ENCODE measurements at places on chromosomes 1 and 21.

DNA sequence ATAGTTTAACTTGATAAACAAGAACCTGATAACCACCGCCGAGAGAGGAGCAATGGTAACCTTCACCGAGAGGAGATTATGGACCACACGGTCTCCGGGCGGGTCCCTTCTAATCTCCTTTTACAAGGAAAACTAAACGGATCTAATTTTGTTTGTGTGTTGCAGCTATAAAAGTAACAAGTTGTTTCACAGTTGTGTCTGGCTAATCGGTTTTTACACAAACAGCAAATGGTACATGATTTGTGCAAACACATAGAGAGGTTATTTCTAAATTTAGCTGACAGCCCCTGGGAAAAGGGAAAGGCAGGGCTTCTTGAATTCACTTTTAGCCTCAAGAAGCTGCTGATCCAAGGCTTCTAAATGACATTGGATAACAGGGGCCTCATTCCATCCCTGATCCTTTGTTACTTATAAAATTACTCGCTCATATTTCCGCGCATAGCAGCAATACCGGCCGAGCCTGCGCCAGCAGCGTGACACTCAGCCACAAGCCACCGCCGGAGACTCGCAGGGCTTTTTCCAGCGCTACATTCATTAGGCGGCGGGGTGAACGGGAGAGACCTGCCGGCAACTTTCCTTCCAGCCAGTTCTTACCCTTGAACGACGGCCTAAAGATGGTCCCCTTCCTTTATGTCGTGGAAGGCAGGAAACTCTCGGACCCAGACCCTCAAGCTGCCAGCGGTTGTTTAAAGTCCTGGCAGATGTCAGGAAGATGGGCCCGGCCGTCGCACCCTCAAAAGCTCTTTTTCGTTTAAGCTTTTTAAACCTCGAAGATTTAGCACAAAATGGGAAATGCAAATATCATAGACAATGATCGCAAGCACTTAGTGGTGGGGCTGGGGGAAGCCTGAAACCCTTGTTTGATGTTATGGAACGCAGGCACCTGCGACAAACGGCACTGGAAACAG lies 4.4 kb downstream of the FOXD3 start:
- DNase-seq: no peak

DNA sequence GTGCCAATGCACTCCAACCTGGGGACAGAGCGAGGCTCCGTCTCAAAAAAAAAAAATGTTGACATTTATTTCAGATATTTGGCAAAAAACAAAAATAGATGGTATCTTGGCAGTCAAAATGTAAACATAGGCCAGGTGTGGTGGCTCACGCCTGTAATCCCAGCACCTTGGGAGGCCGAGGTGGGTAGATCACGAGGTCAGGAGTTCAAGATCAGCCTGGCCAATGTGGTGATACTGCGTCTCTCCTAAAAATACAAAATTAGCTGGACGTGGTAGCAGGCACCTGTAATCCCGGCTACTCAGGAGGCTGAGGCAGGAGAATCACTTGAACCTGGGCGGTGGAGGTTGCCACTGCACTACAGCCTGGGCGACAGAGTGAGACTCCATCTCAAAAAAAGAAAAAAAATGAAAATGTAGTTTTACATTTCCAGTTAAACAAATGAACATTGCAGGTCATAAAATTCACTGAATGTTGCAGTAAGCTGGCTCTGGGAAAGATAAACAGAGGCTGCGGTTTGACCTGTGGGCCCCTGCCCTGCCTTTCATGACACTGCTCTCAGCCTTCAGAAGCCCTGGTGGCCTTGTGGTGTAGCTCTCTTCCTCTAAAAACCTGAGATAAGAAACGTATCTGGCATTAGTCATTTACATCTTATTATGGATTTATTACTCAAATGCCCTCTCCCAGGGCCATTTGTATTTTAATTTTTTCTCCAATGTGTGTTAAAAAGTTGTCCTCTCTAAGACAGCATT lies 12.2 kb upstream of the SLC44A3 start:
- peak; percentile 34 for DNase-seq

DNA sequence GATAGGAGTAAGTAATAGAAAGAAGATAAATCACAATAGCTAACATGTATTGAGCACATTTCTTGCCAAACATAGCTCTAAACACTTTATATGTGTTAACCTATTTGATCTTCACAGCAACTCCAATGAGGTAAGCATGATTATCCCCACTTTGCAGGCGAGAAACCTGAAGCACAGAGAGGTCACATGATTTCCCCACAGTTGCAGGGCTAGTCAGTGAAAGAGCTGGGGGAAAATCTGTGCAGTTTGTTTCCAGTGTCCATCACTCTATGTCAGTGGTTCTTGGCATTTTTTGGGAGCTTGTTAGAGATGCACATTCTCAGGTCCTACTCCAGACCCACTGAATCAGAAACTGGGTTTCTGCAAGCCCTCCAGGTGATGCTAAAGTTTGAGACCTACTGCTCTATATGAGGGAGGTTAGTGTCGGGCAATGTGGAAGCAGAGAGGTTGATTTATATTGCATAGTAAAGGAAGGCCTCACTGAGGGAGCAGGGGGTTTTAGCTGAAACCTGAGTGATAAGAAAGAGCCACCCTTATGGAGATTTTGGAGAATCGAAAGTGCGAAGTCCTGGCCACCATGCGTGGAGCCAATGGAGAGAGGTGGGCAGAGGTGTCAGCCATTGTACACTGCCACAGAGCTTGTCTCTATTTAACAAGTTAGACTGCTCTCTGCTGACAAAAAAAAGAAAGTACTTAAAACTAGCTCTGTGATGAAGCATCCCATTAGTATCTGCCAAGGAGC lies 20.9 kb downstream of the MCOLN3 start:
- peak; percentile 15 for DNase-seq

DNA sequence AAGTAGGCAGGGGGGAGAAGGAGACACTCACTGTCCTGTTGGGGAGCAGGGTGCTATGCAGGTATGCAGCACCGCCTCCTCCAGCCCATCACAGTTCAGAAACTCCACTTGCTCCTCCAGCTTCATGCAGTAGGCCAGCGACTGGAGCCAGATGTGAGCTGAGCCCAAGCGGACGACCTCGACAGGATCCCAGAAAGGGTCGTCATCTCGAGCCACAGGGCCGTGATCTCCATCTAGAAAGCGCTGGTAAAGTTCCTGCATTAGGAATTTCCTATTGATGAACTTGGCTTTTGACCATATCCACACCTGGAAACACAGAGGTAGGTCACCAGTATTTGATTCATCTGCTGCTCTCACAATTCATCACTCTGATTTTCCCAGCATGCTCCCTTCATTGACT lies 56.1 kb downstream of the SCCPDH start:
- DNase-seq: no peak

DNA sequence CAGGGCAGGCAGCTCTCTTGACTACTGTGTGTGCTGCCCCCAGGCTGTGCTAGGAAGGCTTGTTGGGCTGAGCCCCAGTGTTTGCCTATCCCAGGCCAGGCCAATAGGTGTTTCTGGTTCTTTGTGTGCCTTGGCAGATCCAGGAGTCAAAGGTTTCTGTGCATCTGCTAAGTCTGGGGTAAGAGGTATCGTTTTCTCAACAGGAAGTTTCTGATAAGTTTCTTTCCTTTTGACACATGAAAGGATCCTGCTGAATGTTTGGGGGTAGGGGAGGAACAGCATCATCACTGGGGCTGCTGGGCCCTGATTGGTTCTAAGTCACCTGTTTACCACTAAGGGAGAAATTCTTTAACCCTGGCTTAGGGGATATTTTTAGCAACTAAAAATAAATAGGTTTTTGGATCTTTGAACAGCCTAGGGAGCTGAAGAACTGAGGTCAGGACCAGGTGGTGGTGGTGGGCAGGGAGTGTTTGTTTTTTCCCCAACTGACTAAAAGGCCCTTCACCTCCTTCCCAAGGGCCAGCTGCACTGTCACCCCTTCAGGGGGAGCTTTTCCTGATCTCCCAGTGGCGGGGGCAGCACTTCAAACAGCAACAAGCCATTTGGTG lies 85.1 kb downstream of the KCNN3 start:
- no peak for DNase-seq

- DNase-seq: peak; percentile 29
Measured at GRCh38 chr1:165883056-165883455, 55.6 kb downstream of the UCK2 start.

DNA sequence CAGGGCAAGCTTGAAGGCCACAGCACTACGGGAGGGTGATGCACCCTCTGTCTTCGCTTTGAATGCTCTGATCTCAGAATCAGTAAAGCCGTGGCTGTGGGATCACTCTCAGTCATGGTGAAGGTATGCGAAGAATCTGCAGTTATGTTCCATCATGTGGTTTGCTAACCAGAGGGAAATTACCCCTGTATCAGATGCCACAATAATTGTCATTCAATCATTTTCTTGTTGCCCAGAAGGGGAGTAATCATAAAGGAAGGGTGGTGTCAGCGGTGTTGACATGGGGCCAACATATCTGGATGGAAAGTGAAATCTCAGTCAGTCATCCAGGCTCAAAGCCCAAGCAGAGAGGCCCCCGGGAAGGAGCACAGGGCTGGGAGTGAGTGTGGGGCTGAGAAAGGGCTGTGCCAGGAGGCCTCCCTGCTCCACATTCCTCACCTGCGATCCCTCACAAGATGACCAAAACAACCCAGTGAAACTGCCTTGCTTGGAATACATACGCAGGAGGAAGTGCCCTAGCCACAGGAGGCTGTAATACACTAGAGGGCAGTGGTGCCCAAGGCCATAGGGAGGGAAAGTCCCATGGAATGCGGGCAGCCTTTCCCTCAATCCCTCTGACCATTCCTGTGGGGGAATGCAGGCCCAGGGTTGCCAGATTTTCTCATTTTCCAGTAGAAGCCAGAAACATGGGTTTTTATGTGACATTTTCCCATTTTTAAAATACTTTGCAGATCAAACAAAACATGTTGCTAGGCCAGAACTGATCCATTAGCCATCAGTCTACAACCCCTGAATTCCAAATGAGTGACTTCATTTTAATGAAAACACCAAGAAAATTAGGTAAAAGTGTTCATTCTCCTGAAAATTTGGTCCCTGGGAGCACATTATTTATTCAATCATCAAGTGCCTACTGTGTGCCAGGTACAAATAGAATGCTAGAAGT lies 95.7 kb upstream of the VANGL1 start:
- DNase-seq: no peak

DNA sequence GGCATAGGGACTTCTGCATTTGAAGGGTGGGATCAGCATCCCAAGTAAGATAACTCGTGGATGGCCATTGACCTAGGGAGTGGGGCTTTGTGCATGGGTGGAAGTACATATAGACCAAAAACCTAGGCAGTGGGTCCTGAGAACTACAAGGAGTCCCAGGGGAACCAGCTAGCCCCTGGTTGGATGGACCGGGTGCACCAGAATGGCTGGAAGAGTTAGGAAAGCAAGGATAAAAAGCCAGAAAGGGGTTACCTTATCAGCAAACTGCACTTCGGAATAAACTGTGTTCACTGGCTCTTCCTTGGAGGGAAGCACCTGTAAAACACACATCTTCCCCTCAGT lies 26.6 kb upstream of the SLAMF6 start:
- no peak for DNase-seq

GRCh38 chr1:202088206-202088605 lies 34.5 kb upstream of the GPR37L1 start:
- DNase-seq: no peak
